CD4-positive, alpha-beta T cell treated with Interleukin-4 for 4 hours (primary cell): ENCODE measurements at places on chromosomes 16 and 17.
A peak's percentile ranks its signal among the peaks of the same experiment; 100 is the strongest.

DNA sequence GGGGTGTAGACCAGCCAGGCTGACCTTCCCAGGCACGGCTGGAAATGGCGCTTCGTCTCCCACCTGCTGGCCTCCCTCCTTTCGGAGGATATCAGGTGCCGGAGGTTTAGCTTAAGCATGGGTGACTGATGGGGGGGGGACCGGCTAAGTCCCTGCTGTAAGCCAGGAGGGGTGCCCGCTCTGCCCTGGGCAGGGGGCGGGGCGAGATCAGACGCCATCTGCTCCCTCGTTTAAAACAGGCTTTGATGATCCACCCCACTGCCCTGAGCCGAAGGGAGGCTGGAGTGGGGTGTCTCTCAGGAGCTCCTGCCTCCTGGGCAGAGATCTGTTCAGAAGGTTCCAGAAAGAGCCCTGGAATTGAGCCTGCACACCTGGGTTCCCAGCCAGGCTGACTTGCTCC, 26.0 kb downstream of the C16orf74 start:
- no peak for DNase-seq

DNA sequence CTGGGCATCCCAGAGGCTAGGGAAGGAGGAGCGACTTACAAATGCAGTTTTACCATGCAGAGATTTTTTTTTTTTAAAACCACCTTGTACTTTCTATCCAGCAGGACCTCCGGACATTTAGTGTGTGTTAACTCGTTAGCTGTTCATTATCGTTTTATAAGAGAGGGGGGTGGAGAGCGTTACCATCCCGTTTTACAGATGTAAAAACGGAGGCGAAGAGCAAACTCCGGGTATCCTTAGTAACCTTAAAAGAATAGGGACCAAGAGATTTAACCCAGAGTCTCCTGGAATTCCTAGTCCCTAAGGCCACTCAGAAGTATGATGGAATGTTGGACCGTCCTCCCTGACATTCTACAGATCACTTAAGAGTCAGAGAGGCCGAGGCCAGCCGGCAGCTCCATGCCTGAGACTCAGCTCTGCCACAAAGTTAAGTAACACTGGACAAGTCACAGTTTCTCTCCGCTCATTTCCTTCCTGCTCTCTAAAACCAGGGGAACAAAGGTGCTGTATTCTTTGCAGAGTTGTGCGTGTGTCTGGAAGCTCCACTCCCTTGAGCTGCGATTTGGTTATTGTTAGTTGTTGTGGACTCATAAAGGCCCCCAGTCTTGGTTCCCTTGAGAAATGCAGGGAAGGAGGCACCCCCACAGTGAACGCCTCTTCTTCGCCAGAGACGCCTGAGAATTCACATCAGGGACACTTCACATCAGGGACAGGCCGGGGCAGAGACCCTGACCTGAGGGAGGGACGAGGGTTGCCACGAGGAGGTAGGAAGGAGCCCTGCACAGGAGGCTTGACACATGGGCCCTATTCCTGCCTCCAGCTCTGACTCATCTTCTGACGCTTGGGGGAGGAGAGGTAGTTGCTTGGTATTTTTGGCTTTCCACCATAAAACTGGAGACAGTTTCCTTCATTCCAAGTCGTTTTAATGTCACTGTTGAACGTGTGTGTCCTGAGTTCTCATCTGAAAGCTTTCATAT, 1.2 kb downstream of the DUSP14 start:
- peak; percentile 8 for DNase-seq

GRCh38 chr17:42453439-42453838, 5.2 kb upstream of the ATP6V0A1 start:
- DNase-seq, result no peak

- no peak for DNase-seq
Observed at GRCh38 chr16:82037251-82037650, 2.2 kb downstream of the HSD17B2 start.

DNA sequence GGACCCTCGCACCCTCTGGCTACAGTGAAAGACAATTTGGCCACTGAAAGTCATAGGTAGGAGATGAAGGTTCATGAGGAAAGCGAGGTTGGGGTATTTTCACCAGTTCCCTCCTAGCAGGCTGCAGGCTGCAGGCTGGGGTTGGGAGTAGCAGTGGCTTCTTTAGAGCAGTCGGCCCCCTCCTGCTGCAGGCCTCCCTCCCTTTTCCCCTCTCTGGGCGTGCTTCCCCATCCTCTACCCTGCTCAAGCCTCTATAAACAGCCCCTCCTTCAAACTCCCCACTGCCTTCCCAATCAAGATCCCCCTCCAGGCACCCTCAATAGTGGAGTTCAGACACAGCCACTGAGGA, 41.8 kb downstream of the GAS7 start:
- no peak for DNase-seq

- no peak for DNase-seq
Observed at GRCh38 chr17:63561819-63562218, 11.5 kb downstream of the DCAF7 start.
